IPS DF 6.9 (cell line): ENCODE measurements at places on chromosomes 13 and 19.

DNA sequence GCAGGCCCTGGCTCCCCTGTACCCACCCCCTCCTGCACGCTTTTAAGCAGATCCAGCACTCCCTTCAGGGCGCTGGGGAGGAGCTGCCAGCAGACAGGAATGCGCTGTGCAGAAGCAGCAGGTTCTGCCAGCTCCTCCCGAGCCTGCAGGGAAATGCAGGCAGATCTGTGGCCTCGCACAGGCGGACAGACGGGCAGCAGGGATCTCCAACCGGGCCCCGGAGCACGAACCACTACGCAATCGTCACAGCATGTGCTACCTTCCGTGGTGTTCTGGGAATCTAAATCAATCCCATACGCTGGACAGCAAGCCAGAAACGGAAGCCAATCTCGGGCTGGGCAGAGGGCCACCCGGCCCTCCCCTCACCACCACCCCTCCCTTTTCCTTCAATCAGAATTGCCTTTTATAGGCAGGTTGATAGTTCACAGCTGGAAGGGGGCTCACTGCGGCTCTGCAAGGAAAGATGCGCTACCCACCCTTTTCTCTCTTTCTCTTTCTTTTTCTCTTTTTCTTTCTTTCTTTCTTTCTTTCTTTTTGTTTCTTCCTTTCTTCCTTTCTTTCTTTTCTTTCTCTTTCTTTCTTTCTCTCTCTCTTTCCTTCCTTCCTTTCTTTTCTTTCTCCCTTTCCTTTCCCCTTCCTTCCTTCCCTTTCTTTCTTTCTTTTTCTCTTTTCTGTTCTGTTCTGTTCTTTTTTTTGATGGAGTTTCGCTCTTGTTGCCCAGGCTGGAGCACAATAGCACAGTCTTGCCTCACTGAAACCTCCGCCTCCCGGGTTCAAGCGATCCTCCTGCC lies 99.9 kb downstream of the GNG7 start:
- no peak for DNase-seq

- DNase-seq = no peak
Observed at GRCh38 chr13:67549331-67549730, 319.2 kb upstream of the PCDH9 start.

DNA sequence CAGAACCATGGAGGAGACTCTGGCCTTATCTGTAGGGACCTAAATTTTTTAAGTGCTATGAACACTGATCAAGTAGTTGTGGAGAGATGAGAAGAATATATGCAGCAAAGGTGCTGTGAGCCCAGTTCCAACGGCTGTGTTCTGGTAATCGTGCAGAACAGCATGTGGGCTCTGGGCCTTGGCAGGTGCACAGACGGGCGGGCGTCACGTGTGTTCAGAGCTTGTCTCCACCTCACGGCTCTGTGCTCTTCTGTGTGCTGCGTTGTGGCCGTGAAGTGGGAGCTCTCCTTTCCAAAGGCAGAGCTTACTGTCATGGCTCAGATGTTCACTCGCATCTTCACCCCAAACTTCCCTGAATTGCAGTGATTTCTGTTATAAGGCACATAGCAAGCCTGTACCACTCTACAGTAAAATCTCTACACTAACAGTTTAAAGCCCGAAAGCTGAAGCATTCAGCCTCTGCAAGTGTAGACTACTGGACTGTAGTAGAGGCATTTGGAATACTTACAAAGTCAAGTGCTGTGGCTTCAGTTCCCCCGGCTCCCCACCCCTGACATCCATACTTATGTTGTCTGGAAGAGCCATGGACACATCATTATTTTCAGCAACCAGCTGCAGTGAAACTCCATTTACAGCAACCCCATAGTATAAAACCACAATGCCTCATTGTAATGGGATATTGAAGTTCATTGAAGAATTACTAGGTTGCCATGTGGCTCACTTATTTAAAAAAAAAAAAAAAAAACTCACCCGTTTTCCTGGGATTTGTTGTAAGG lies 27.5 kb upstream of the TEX29 start:
- DNase-seq = no peak

DNA sequence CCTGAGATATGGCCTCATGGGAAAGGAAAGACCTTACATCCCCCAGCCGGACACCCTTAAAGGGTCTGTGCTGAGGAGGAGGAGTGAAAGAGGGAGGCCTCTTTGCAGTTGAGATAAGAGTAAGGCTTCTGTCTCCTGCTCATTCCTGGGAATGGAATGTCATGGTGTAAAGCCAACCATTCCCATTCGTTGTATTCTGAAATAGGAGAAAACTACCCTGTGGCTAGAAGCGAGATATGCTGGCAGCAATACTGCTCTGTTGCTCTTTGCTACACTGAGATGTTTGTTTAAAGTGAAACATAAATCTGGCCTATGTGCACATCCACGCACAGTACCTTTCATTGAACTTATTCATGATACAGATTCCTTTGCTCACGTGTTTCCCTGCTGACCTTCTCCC lies 783 bp upstream of the ZNF587B start:
- no peak for DNase-seq

- DNase-seq = no peak
Observed at GRCh38 chr13:99281811-99282263, 23.7 kb upstream of the GPR18 start.

- no peak for DNase-seq
Observed at GRCh38 chr13:33355201-33355895, 69.8 kb upstream of the STARD13 start.

DNA sequence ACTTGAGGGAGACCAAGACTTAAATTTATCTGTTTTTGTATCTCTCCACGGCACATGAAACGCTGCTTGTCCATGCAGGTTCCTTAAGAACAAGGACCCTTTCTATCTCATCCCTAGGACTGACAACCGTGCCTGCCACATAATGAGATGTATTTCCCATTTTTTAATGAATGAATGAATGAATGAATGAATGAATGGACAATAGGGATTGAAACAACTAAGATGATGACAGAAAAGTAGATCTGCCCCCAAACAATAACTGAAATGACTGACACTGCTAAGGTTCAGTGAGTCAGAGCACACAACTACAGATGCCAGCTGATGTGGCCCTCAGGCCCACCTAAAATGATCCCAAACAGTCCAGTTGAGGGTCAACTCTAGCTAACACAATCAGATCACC lies 69.8 kb downstream of the USP12 start:
- no peak for DNase-seq
